ENCODE measurements at places on chromosomes 6 and 20.

- DNase-seq = no peak
Observed at GRCh38 chr6:138857775-138858174, 61.9 kb downstream of the ECT2L start.

DNA sequence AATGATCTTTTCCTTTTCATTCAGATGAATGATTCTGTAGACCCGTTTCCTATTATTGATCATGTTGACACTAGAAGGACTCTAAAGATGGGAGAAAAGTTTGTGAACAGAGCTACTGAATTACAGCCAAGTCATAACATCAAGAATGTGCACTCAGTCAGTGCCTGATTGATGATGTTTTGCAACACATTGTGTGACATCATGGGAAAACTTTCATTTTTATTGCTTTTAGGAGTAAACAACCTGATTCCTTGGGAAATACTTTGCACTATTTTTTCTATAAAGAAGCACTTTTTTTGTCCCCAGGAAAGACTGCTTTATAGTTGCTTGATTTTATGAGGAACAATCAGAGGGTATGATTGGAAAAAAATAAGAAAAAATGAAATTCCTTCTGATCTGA is 383.8 kb upstream of the JAG1 start:
- no peak for DNase-seq

GRCh38 chr6:5738211-5738610 is 268.5 kb downstream of the NRN1 start:
- no peak for DNase-seq

- no peak for DNase-seq
Observed at GRCh38 chr6:89763550-89763949, 56.0 kb downstream of the MDN1 start.

GRCh38 chr6:43469947-43470346 is 7.4 kb upstream of the TJAP1 start:
- DNase-seq = no peak

DNA sequence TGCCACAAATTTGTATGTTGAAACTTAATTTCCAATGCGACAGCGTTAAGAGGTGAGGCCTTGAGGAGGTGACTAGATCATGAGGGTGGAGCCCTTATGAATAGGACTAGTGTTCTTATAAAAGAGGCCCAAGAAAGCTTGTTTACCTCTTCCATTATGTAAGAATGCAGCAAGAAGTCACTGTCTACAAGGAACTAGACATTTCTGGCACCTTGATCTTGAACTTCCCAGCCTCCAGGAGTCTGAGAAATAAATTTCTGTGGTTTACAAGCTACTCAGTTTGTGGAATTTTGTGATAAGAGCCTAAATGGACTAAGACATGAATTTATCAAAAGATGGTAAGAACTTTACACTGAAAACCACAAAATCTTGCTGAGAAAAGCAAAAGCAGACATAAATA is 173.6 kb upstream of the SGK1 start:
- DNase-seq = no peak

- no peak for DNase-seq
Observed at GRCh38 chr20:58981628-58982364, 740 bp downstream of the NELFCD start.

- DNase-seq = no peak
Observed at GRCh38 chr20:17315407-17316231, 88.8 kb downstream of the PCSK2 start.

- DNase-seq = no peak
Observed at GRCh38 chr20:43900496-43900895, 14.2 kb upstream of the TOX2 start.

DNA sequence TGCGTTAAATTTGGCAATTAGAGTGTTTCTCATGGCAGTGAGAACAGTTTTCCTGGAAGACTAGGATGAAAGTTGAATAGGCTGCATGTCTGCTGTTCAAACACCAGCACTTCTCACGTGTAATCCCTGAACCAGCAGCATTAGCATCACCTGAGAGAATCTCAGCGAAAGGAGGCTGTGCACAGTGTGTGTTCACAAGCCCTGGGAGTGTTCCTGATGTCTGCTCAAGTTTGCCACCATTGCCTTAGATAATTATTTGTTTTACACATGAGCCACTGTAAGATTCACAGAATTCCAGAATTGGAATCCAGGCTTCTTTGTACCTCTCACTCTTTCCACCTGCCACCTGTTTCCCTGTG is 117.3 kb downstream of the JARID2 start:
- DNase-seq = no peak

- no peak for DNase-seq
Observed at GRCh38 chr6:149443411-149444181, 41.2 kb downstream of the ZC3H12D start.

DNA sequence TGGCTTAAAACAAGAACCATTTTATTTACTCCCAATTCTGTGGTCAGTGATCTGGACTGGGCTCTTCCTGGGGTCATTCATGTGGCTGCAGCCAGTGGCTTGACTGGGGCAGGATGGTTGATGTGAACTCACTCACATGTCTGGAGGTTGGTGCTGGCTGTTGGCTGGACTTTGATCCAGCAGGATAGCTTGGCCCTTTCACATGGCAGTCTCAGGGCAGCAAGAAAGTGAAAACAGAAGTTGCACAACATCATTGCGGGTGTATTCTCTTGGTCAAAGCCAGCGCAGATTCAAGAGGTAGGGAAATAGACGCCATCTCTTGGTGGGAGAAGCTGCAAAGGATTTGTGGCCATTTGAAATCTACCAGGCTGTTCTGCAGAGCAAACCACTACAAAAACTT is 77.2 kb downstream of the MDGA1 start:
- no peak for DNase-seq
